ENCODE measurements at places on chromosomes 2 and 18. TPM values are rescaled to one million over a fixed set of nuclear protein-coding genes. Genes with fewer than 3 reads are reported as not detected.

TMEM17 gene
- total RNA-seq: 0.95 TPM

TEKT4 gene
- not detected for total RNA-seq

HS1BP3 gene
- total RNA-seq: 17.7 TPM

GCKR gene
- 1.1 TPM for total RNA-seq

ATG9A gene
- 24.4 TPM for total RNA-seq

CNRIP1 gene
- 51.4 TPM for total RNA-seq
